ENCODE measurements at places on chromosomes 2 and 18.

GRCh38 chr18:11728249-11728648, 39.2 kb downstream of the GNAL start:
- DNase-seq = no peak

GRCh38 chr2:115746151-115746550, 1303.7 kb downstream of the DPP10 start:
- no peak for DNase-seq

GRCh38 chr2:98460573-98461497, 16.2 kb downstream of the INPP4A start:
- DNase-seq = no peak

GRCh38 chr18:10289251-10289650, 165.2 kb upstream of the APCDD1 start:
- DNase-seq = no peak

GRCh38 chr18:73670524-73670923, 477.1 kb downstream of the FBXO15 start:
- no peak for DNase-seq

GRCh38 chr18:28584731-28585130, 407.8 kb upstream of the CDH2 start:
- no peak for DNase-seq

- DNase-seq = no peak
These were observed 44.4 kb downstream of the RPIA start for GRCh38 chr2:88735853-88736252.

- no peak for DNase-seq
These were observed 13.4 kb upstream of the UGT1A1 start for GRCh38 chr2:233746475-233747282.

DNA sequence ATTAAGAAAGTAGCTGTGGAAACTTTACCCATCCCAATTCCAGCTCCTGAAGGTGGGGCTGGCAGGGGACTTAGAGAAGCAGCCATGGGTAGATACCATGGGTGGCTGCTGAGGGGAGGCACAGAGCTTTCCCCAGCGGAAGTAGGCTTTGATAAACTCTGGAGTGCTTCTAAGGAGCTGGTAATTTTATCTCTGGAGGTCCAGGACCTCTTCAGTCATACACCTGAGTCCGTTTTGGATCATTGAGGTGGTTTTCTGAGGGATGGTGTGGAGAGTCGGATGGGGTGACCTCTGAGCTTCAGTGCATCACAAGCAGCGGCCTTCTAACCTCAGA, 36.7 kb upstream of the BMP10 start:
- no peak for DNase-seq

DNA sequence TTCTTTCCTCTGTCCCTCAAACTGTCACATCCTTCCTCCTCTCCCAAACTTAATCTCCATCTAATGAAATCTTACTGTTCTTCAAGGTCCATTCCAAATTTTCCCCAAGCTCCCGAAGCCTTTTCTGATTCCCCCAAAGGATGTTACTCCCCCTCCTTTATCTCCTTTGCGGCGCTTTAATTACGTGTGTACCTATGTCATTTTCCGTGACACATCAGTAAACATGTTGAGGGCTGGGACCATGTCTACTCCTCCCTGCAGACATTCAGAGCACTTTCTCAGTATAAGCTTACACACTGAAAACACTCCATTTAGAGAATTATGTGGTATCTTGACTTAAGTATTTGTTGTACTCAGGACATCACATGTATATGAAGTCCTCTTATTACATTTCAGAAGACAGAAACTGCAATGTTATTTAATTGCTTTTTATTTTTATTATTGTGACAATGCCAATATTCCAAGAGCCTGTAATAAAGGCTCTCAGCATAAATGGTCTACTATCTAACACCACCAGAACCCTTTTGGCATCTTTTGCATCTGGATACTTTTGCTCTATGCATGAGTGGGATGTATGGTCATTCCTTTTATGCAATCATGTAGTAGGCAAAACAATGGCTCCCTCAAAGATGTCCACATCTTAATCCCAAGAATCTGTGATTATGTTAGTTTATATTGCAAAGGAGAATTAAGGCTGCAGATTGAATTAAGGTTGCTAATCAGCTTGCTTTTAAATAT, 1.8 kb downstream of the NMI start:
- no peak for DNase-seq

DNA sequence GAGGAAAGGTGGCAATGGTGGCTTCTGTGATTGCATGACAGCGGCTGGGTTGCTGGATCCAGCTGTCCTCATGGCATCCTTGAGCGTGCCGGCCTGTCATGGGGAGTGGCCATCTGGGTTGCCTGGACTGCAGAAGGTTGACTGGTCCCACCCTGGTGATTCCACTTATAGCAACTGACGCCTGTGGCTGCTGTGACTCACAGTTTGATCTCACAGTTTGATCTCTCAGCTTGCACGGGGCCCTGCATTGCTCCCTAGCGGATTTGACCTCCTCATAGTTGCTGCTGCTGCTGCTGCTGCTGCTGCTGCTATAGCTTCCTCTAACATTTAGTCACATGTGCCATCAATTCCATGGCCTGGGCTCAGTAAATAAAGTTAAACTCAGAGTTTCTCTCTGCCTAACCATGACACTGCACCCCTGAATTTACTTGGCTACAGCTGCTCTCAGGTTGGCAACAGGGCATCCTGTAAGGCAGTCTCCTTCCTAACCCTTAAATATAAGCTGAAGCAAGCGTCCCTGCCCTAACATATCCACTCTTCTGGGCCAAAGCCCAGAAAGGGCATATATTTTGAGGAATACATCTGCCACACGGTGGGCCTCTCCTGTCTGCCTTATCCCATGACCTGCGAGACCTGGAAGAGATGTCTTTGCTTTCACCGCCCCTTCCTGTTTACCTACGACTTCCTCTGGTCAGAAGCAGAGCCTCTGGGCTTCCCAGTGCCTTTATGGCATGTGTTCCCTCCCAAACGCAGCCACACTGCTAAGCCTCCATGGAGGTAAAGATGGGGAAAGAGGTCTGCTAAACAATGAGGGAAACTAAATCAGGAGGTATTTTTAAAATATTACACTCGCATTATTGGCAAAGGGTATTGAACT, 37.8 kb upstream of the CCDC150 start:
- no peak for DNase-seq

DNA sequence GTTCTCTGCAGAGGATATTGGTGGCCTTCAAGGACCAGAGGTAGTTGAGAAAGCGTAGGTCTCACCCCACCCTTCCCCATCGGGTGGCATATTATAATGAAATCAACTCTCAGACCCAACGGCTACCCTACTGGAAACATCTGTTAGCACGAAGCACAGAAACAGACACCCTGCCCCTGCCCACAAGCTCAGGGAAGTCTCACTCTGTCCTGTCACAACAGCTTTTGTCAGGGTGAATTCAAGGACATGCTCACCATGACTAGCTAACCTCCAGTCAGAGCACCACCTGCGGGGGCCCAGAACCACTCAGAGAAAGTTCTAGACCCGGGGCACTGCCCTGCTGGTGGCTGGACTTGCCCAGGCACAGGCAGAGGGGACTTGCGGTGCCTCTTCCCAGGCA, 3.5 kb upstream of the B3GNT7 start:
- no peak for DNase-seq

GRCh38 chr18:69795791-69796190, 151.9 kb downstream of the CD226 start:
- no peak for DNase-seq

- no peak for DNase-seq
These were observed 95.9 kb downstream of the COL3A1 start for GRCh38 chr2:189069855-189070619.

- no peak for DNase-seq
These were observed 14.2 kb upstream of the PRELID3A start for GRCh38 chr18:12393510-12393909.

GRCh38 chr18:59509481-59510442, 150.7 kb upstream of the LMAN1 start:
- DNase-seq = no peak

- no peak for DNase-seq
These were observed 59.4 kb downstream of the LIMS1 start for GRCh38 chr2:108593547-108594098.

DNA sequence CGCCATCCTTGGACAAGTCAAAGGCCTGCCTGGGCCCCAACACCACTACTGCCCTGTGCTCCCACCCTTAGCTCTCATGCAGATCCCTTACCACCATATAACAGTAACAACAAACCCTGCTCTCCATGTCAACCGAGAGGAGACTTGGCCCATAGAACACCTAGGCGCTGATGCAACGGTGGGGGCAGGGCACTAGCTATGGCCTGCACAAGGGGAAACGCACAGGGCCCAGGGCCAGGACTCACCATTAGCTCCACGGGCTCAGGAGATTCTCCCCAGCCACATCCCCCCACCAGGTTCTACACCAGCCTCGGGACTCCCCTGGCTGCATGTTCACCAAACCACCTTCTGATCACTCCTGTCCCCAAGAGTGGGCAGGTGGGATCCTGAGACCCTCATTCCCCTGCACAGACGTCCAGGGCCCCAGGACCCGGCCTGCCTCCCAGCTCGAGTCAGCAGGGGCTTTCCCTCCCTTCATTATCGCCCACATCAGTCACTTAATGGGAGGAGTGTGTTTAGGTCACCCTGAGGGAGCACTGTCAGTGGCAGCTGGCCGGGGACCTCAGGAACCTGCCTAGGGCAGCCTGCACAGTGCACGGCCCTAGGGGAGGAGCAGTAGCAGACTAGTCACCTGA, 29.3 kb downstream of the ANKMY1 start:
- DNase-seq = no peak

DNA sequence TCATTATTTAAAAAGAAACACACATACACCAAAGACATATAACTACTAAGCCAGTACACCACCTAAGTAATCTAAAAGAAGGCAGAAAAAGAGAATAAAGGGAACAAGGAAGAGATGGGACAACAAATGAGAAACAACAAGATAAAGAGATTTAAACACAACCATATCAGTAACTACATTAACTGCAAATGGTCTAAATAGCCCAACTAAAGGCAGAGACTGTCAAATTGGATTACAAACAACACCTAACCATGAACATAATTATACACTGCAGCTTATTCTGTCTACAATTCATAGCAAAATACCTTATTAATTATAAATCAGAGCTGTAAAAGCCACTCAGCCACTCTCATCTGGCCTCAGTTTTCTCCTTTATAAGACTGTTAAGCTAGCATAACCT, 15.0 kb downstream of the PPP4R1 start:
- no peak for DNase-seq

GRCh38 chr2:205708231-205708631, 25.9 kb downstream of the NRP2 start:
- no peak for DNase-seq

GRCh38 chr2:240974771-240975572, 23.4 kb upstream of the SNED1 start:
- no peak for DNase-seq

GRCh38 chr2:85096616-85097015, 36.6 kb upstream of the TCF7L1 start:
- DNase-seq = no peak

DNA sequence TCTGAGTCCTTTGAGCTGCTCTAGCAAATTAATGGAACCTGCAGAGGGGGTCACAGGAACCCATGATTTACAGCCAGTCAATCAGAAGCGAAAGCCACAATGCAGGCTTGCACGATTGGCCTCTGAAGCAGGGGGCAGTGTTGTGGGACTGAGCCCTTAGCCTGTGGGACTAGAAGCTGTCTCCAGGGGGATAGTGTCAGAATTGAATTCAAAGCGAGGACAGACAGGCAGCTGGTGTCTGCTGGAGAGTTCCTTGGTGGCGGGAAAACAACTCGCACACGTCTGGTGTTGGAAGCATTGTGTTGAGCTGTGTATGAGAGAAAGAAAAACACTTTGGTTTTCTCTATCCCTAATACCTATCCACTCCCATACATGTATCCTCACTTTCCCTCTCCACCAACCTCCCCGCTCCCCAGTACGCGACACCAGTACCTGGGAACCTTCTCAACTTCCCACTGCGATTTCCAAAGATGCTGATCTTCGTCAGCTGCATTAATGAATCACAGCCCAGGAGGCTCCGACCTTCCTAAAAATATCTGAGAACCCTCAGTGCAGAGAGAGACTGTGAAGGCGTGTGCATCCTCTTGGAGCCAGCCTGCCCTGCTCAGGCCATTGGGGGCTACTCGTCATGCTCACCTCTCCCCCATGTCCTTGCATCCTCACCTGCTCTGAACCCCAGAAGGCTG, 88.2 kb downstream of the HS1BP3 start:
- DNase-seq = no peak

Data from stimulated activated CD8-positive, alpha-beta memory T cell treated with anti-CD3 and anti-CD28 coated beads, Interleukin-4, amount 100 ng/mL, for 1 hour (primary cell).